ENCODE measurements at places on chromosomes 12 and 14. TPM values are rescaled to one million over a fixed set of nuclear protein-coding genes. Genes with fewer than 3 reads are reported as not detected.

- H3K36me3 ChIP-seq = no peaks in the 10 kb centered on the region
- peaks cover 24% of the 10 kb centered on the region for H3K27me3 ChIP-seq
- no peak overlapping the region for H3K27ac ChIP-seq
- H3K4me1 ChIP-seq = peaks cover 25% of the 10 kb centered on the region
- peak overlapping the region; percentile 20 for H3K4me3 ChIP-seq
These were observed 43.7 kb downstream of the DDX11 start for GRCh38 chr12:31117203-31118011.

DNA sequence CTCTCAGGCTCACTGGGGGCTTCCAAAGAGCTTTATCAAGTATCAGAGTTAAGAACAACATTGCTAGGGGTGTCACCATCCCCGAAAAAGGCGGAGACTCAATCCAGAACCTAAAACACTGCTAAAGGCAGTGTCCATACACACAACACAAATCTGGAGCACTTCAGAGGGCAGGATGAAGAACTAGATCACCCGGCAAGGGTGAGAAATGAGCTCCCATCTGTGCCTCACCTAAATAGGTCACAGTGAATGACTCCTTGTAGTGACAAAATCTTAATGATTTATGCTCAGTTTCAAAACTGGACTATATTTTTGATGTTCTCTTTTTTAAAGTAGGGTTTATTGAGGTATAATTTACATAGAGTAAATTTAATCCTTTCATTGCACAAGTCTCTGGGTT lies 25.6 kb downstream of the NIN start:
- no peaks in the 10 kb centered on the region for H3K27me3 ChIP-seq
- H3K36me3 ChIP-seq = peaks cover 29% of the 10 kb centered on the region
- peaks cover 67% of the 10 kb centered on the region for H3K4me1 ChIP-seq
- DNase-seq = no peak

GRCh38 chr14:105220699-105221597 lies 27.4 kb upstream of the BTBD6 start:
- no peaks in the 10 kb centered on the region for H3K27me3 ChIP-seq
- H3K4me3 ChIP-seq = no peak overlapping the region
- peaks cover 39% of the 10 kb centered on the region for H3K4me1 ChIP-seq
- peaks cover 68% of the 10 kb centered on the region for H3K36me3 ChIP-seq
- H3K27ac ChIP-seq = no peak overlapping the region

GRCh38 chr12:21301-22189 lies 45.0 kb upstream of the IQSEC3 start:
- peak; percentile 68 for DNase-seq
- H3K36me3 ChIP-seq = peaks cover 50% of the 10 kb centered on the region
- H3K4me1 ChIP-seq = peaks cover 22% of the 10 kb centered on the region
- H3K4me3 ChIP-seq = no peak overlapping the region

- peak overlapping the region; percentile 19 for H3K27ac ChIP-seq
- DNase-seq = no peak
- peaks cover 88% of the 10 kb centered on the region for H3K4me1 ChIP-seq
These were observed 31.7 kb downstream of the HIF1A start for GRCh38 chr14:61726778-61727658.

DNA sequence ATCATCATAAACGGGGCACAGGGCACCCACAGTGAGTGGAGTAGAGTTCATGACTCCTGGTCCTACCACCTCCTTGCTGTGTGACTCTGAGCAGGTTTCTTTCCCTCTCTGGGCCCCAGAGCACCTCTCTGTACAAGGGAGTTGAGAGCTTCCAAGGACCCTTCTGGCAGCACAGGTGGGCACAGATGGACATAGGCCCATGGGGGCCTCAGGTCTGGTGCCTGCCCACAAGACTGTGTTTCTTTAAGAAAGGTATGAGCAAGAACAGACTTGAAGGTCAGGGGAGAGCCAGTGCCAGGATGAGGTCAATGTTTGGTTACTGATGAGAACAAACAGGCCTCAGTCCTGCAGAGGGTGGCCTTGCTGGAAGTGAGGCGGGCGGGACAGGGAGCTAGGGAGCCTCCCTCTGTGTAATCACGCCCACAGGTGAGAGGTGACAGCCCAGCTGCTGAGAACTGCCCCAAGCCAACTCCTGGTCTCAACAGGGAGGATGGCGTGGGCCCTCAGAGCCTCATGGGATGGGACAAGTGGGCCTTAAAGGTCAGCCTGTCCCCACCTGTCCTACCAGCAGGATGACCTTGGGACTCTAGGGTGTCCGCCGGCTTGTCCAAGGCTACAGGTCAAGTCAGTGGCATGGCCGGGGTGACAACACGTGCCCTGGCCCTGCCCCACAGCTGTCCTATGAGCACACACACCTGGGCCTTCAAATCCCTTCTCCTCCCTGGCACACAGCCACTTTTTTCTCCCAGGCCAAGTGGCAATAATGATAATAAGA lies 49.1 kb downstream of the CCDC85C start:
- H3K27ac ChIP-seq = no peak overlapping the region
- DNase-seq = no peak
- H3K36me3 ChIP-seq = no peaks in the 10 kb centered on the region
- no peaks in the 10 kb centered on the region for H3K4me1 ChIP-seq

DNA sequence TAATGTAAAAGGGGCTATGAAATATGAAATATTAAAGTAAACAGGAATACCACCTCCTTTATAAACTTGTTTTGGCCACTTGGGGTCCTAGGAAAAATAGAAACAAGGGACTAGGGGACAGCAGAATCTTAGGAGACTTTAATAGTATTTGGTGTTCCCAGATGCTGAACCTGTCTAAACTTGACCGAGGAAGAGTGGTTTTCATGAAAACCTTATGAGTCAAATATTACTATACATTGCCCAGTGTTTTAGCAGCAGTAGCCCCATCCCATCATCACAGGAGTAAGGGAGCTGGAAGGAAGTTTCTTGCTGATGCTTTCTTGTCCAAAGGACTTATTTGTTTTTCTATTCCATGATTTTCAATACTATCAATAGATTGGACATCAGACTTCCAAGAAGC lies 177.5 kb upstream of the CAND1 start:
- no peaks in the 10 kb centered on the region for H3K4me1 ChIP-seq
- no peak for DNase-seq
- no peak overlapping the region for H3K4me3 ChIP-seq

GRCh38 chr14:72980863-72981262 lies 46.0 kb downstream of the ZFYVE1 start:
- H3K36me3 ChIP-seq = peaks cover 97% of the 10 kb centered on the region
- H3K27me3 ChIP-seq = no peaks in the 10 kb centered on the region
- no peak overlapping the region for H3K27ac ChIP-seq
- H3K4me1 ChIP-seq = no peaks in the 10 kb centered on the region

- DNase-seq = no peak
- H3K4me3 ChIP-seq = no peak overlapping the region
- H3K36me3 ChIP-seq = no peaks in the 10 kb centered on the region
- no peak overlapping the region for H3K27ac ChIP-seq
- H3K4me1 ChIP-seq = no peaks in the 10 kb centered on the region
These were observed 10.6 kb upstream of the ATF1 start for GRCh38 chr12:50753232-50753769.

- peaks cover 6% of the 10 kb centered on the region for H3K36me3 ChIP-seq
- no peak overlapping the region for H3K4me3 ChIP-seq
- no peak overlapping the region for H3K27ac ChIP-seq
- peaks cover 91% of the 10 kb centered on the region for H3K27me3 ChIP-seq
- H3K4me1 ChIP-seq = peaks cover 53% of the 10 kb centered on the region
These were observed 12.9 kb downstream of the TBX3 start for GRCh38 chr12:114671066-114671442.

GRCh38 chr14:50607181-50607580 lies 47.2 kb downstream of the ATL1 start:
- DNase-seq = no peak
- no peaks in the 10 kb centered on the region for H3K4me1 ChIP-seq
- no peaks in the 10 kb centered on the region for H3K36me3 ChIP-seq
- H3K27me3 ChIP-seq = no peaks in the 10 kb centered on the region
- no peak overlapping the region for H3K27ac ChIP-seq

DNA sequence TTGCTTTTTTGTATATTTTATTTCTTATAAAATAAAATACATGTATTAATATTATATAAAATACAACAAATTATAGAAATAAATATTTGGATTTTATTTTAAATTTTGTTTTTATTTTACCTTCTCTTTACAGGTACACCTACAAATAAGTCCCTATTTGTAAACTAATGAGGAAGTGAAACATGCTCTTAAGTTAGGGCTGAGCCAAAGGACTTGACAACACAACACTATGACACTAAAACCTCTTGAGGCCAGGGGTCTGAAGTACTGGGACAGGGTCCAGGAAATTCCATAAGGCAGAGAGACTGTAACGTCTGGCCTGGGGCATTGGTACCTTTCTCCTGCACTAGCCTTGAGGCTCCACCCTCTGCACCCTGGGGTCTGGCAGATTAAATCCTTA lies 293.2 kb downstream of the FOXN3 start:
- no peaks in the 10 kb centered on the region for H3K36me3 ChIP-seq
- DNase-seq = no peak
- H3K27ac ChIP-seq = no peak overlapping the region
- no peak overlapping the region for H3K4me3 ChIP-seq
- no peaks in the 10 kb centered on the region for H3K27me3 ChIP-seq

DNA sequence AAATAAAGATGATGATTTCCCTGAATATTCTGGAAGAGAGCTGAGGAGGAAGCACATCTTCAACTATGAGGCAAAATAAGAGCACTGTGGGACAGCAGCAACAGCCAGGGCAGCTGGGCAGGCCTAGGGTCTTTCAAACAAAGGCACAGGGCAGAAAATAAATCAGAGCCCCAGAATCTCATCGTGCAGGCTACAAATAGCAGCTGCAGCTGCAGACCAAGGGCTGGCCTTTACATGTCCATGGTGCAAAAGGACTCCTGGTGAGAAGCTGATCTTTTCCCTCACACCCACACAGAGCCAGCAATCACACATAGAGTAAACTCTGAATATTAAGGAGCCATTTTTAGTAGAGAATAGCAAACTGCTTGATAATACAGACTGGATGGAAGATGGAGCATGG lies 13.6 kb upstream of the MYBPC1 start:
- H3K27ac ChIP-seq = no peak overlapping the region
- no peaks in the 10 kb centered on the region for H3K27me3 ChIP-seq
- no peaks in the 10 kb centered on the region for H3K4me1 ChIP-seq
- no peak overlapping the region for H3K4me3 ChIP-seq
- no peak for DNase-seq

DNA sequence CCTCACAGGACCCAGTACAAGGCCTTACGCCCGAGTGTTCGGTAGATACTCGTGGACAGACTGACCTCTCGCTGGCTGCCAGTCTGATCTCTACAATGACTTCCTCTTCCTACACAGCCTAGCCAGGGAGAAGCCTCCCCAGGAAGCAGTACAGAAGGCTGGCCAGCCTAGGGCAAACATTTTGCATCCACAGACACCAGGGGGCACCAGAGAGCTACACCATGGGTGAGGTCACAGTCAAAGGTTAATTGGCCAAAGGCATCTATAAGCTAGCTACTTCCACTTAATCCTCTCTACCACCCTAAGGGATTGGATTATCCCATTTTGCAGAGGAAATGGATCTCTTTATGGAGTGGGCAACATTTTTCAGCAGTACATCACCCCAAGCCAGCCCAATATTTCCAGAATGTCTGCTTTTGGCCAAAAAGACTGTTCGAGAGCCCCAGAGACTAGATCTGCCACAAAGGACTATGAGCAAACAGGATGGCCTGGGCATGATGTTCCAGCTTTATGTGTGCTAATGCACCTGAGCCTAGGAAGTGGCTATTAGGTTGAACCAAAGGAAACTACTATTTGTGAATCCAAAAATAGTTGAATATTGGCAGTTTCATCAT lies 14.6 kb upstream of the PNMA1 start:
- H3K4me3 ChIP-seq = no peak overlapping the region
- H3K27me3 ChIP-seq = no peaks in the 10 kb centered on the region
- H3K27ac ChIP-seq = peak overlapping the region; percentile 72
- peaks cover 92% of the 10 kb centered on the region for H3K4me1 ChIP-seq
- DNase-seq = peak; percentile 94

DNA sequence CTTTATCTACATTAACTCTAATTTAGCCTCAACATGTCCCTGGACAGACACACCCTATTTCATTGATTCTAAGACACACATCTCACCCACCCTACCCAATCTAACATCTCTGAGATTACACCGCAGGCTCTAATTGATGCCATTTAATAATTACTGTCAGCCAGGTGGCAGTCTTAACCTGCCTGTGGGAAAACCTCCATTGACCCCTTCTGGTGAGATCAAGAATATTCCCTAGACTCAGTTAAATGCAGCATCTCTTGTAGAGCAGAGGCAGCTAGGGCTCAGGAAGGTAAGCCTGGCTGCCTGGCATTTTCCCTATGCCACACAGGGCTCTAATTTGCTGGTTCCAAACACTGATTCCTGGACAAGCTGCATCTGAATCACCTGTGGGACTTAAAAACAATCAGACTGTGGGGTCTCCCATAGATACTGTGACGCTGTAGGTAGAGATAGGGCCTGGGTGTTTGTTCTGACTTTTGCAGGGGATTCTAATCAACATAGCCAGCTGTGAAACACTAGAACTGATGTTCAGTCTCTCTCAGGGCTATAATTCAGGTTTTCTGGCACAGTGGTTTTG lies 14.3 kb downstream of the MCRS1 start:
- no peak for DNase-seq
- no peak overlapping the region for H3K4me3 ChIP-seq
- peaks cover 25% of the 10 kb centered on the region for H3K36me3 ChIP-seq
- H3K27me3 ChIP-seq = peaks cover 16% of the 10 kb centered on the region

DNA sequence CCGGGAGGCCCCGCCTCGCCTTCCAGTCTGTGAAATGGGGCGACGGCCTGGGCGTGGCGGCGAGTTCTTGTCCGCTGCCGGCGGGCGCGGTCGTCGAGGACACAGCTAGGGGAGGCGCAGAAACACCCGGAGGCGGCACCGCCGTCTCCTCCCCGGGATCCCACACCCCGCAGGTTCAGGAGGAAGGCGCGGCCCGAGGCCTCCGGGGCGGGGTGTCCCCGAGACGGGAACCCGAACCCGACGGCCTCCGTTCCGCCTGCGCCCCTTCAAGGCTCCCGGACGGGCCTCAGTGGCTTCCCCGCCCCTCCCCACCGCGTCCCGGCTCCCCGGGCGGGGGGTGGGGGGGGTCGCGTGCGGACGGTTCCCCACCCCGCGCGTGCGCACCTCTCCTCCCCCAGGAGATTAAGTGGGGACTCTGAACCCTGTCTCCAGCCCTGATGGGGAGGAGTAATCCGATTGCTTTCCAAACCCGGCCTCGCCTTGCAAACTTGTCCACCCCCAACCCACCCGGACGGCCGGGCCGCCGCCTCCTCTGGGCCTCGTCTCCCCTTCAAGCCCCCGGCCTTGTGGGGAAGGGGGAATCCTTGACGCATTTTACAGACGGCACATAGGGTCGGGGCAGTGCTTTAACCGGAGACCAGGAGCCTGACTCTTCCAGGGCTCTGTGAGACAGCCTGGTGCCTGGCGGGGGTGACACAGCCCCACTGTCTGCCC lies 35.3 kb upstream of the ANKRD9 start:
- H3K27me3 ChIP-seq = peaks cover 6% of the 10 kb centered on the region
- H3K36me3 ChIP-seq = no peaks in the 10 kb centered on the region
- no peak for DNase-seq
- H3K4me1 ChIP-seq = peaks cover 5% of the 10 kb centered on the region

Gene HOXC6
- total RNA-seq = 0.29 TPM

Gene VRTN
- not detected for total RNA-seq

Gene FGD6
- 8.5 TPM for total RNA-seq

Gene ANHX
- not detected for total RNA-seq

Gene TAS2R7
- total RNA-seq = not detected

Gene TSPAN19
- total RNA-seq = 0.77 TPM

Gene SLC17A8
- not detected for total RNA-seq

Gene RASSF8
- 18.0 TPM for total RNA-seq

Data from spleen (tissue), 13 donors.